Stimulated activated CD4-positive, alpha-beta T cell treated with anti-CD3 and anti-CD28 coated beads, Interleukin-2, amount 100 ng/mL, for 24 hours (primary cell): ENCODE measurements at places on chromosomes 11 and 22.
A peak's percentile ranks its signal among the peaks of the same experiment; 100 is the strongest.

DNA sequence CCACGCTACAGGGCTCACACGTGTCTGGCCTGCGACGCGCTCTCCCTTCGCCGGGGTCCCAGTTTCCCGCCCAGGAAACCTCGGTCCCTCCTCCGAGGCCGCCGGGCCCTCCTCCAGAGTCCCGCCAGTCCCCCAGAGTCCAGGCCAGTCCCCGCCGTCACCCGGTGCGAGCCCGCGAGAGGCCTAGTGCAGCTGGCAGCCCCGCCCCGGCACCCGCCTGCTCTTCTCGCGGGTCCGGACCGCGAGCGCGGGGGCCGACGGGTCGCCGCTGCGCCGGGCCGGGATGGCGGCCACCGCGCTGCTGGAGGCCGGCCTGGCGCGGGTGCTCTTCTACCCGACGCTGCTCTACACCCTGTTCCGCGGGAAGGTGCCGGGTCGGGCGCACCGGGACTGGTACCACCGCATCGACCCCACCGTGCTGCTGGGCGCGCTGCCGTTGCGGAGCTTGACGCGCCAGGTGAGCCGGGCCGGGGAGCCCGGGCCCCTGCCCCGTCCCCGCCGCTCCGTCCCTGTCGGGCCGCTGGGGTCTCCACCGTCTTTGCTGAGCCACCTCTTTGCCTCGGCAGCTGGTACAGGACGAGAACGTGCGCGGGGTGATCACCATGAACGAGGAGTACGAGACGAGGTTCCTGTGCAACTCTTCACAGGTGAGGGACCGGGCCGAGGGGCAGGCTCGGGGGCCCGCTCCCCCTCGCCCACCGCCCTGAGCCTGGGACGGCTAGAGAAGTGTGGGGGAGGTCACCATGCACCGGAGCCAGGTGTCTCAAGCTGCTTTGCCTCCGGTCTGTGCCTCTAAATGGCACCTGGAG, at the start of gene PTPMT1:
Gene PTPMT1, plus strand, starts transcription at position 260 of the 809 bp plus-strand sequence. Its CDS starts 24 bp downstream, at position 284.
- peak; percentile 77 for DNase-seq

DNA sequence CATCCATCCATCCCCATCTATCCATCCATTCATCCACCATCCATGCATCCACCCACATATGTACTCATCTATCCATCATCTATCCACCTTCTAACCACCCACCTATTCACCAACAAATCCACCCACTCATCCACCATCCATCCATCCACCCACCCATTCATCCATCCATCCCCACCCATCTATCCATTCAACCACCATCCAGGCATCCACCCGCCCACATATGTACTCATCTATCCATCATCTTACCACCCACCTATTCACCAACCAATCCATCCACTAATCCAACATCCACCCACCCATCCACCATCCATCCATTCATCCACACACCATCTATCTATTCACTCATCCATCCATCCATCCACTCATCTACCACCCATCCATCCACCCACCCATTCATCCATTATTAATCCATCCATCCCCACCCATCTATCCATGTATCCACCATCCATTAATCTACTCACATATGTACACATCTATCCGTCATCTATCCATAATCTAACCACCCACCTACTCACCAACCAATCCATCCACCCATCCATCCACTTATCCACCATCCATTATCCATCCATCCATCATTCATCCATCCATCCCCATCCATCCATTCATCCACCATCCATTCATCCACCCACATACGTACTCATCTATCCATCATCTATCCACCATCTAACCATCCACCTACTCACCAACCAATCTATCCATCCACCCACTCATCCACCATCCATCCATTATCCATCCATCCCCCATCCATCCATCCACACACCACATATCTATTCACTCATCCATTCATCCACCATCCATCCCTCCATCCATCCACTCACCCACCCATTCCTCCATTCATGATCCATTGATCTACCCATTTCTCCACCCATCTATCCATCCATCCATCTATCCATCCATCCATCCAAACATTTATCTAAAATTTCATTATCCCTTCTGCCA, 940.0 kb downstream of the BRD1 start:
- no peak for DNase-seq

- DNase-seq: no peak
Measured at GRCh38 chr11:45184640-45185039, 38.2 kb downstream of the PRDM11 start.

GRCh38 chr22:42056757-42057511, 13.7 kb downstream of the NAGA start:
- DNase-seq: no peak

DNA sequence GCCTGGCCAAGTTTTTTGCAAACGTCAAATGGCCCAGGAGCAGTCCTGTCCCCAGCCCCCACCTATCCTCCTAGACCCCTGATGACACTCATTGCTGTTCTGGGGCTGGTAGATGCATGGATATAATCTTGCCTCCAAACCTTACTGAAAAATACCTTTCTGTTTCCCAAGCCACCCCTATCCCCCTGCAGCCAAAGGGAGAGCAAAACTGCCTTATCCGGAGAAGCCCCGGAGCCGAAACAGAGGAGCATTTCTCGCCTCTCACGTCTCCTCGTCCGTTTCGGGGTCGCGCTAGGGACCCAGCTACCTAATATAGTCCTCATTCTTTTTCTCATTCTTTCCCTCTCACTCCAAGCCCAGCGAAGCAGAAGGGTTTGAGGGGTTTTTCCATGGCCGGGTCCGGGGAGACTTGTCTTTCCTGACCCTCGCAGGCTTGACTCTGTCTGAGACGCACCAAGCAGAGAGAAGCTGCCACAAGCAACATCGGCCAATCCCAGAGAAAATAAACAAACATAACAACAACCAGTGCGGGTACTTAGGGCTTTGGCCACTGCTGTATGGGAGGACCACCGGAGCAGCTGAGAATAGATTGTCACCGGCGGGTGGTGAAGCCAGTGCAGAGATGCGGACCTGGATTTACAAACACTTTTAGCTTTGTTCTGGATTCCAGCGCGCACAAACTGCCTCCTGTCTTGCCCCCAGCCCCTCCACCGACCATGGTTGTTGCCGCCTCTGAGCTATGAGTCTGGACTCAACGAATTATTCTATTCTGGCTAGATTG, 1.6 kb downstream of the BSX start:
- DNase-seq: no peak

- no peak for DNase-seq
Measured at GRCh38 chr11:34495724-34496377, 17.7 kb downstream of the ELF5 start.

DNA sequence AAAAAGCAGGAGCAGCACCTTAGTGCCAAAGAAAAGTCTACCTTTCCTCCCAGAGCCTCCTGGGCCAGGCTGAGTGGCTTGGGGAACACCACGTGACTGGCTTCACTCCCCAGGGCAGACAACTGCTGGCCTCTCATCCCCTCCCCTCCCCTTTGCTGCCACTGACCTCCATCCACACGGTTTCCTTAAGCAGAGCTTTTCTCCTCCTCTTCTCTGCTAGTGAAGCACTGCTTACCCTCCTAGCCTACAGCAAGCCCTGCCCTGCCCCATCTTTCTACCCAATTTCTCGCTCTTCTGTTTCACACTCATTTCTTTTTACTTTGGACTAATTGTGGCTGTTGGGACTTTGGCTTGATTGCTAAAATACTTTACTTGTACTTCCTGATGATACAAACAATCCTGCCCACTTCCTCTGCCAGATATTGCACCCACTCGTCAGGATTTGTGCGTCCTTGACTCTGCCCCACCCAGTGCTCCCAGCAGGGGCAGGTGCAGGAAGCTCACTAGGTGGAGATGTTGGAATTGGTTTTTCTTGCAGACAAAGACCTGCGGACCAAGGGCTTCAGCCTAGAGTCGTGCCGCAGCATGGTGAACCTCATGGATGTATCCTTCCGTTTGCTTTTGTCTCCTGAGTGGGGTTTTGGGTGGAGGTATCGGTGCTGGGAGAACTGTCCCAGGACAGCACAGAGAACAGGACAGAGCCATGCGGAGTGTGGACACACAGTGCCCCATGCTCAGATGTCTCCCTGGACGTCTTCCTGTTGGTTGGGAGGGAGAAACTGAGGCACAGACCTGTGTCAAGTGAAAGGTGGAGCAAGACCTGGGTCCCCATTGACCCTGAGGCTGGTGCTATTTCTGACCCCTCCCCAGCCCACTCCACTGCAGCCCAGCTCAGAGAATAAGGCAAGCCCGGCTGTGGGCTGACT, 27.3 kb downstream of the CAPN1 start:
- no peak for DNase-seq

DNA sequence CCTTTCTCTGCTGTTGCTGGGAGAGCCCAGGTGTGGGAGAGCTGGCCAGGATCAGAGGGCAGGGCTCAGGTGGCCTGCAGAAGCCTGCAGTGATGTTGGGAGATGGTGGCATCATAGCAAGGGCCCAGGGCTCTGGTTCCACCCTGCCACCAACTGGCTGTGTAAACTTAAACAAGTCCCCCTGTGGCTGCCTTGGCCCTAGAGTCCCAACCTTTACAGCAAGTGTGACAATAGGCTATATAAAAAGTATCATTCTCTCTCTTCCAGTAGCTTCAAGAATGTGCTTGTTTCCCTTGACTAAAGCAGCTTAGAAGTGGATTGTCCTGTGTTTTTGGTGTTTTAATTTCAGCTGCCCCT, 201.8 kb upstream of the E2F8 start:
- DNase-seq: no peak

DNA sequence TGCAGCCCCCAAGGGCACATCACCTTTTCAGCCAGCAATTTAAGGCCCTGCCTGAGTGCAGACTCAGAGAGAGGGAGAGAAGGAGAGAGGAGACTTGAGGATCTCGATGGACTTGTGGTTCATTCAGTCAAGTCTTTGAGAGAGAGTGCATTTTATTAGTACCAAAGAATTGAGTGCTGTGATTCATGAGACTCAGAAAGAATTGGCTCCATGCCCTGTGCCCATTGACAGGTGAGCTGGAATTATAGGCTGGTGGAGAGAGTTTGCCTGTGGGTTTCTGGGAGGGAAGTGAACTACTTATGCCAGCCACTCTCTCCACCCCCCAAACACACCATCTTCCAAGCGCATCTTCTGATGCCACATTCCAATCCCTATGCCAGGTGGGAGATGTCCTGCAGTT, 236.8 kb downstream of the MN1 start:
- DNase-seq: no peak

DNA sequence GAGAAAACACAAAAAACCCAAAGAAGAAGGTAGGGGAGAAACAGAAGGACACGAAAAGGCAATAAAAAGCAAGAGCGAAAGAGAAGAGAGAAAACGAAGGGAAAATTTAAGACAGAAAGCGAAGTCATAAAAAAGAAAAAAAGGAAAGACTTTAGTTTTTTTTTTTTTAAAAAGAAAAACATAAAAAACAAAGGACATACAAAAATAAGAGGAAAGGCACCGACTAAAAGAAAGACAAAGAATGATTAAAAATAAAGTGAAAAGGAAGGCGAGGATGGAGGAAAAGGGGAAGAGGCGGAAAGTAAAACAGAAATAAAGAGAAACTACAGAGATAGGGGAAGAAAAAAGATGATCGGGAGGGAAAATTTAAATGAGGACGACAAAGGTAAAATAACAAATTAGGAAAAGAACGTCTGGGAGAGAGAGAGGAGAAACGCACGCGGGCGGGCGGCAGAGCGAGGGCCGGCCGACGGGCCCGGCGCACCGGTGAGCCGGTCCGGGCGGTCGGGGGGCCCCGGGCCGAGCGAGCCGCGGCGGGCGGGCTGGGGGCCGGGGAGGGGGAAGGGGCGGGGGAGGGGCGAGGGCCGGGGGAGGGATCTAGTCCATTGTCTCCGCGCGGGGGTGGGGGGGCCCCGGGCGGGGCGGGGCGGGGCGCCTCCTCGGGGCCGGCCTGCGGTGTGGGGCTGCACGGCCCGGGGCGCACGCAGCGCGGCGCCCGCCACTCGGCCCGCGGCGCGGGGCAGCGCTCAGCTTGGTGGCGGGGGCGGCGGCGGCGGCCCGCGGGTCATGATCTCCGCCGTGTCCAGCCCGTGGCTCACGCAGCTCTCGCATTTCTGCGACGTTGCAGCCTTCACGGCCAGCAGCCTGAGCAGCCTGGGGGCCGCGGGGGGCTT, at the start of gene TBX1:
Gene TBX1, plus strand, starts transcription at position 721 of the 893 bp plus-strand sequence. Its CDS starts 66 bp downstream, at position 787.
- no peak for DNase-seq

DNA sequence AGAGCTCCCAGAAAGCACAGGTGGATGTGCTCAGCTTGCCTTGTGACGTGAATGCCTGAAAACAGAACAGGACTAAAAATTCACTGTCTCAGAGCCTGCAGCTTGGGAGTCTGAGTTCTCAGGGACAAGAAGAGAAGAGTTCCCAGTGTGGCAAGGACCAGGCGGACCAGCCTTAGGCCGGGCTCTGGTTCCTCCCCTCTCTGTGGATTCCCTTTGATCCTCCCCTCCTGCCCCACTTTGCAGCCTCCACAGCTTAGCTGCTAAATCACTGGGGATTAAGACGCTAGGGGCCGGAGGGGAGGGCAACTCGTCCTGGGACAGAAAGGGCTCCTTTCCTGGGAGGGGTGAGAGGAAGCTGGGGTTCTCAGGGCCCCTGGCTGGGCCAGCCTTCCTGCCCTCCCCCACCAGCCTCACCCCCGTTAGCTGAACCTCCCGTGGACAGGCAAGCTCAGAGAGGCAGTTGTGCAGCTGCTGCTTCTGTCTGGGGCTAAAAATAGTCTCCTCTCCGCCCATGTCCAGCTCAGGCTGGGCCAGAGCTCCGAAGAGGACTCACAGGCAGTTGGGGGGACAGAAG, 29.9 kb upstream of the JAM3 start:
- no peak for DNase-seq

DNA sequence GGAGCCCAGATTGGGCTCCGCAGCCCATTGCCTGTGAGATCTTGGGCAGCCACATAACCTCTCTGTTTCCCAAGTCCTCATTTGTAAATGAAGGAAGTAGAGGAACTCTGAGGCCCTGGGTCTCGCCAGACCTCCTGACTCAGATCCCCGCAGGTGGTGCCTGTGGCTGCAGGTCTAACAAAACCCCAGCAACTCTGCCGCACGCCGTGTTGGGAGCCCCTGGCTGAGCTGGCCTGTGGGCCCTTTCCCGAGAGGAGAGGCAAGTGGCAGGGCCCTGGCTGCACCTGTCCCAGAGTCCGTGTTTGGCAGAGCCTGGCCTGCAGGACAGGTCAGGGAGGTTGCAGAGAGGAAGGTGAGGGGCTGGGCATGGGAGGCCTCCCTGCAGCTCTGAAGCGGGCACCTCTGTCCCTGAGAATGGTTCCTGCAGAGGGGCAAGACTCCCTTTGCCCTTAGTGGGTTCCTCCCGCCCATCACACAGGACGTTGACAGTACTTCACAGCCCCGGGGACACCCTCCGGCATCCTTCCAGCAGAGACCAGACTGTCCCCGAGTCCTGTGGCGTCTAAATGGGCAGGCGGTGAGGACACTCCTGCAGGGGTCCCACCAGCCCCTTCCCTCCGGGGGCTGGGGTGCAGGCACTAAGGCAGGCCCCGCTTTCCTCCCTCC, 67.7 kb downstream of the ARHGAP8 start:
- DNase-seq: no peak

DNA sequence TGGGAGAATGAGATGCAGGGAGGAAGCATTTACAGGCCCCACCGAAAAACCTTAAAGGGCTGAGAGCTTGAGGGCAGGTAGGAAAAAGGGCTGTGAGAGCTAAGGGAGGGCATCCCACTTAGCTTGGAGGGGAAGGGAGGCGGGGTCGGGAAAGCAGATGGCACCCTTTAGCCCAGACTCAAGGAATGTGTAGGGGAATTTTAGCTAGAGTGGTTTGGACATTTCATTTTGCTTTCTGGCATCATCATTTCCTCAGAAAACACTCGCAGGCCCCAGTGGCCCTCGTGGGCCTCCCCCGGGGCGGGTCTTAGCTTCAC, 846 bp upstream of the STIM1 start:
- no peak for DNase-seq
